Left cardiac atrium (tissue), 4 donors: ENCODE measurements at places on chromosomes 5 and 9.
A peak's percentile ranks its signal among the peaks of the same experiment; 100 is the strongest.

GRCh38 chr9:112239708-112240107 lies 64.6 kb upstream of the SUSD1 start:
- DNase-seq: no peak

DNA sequence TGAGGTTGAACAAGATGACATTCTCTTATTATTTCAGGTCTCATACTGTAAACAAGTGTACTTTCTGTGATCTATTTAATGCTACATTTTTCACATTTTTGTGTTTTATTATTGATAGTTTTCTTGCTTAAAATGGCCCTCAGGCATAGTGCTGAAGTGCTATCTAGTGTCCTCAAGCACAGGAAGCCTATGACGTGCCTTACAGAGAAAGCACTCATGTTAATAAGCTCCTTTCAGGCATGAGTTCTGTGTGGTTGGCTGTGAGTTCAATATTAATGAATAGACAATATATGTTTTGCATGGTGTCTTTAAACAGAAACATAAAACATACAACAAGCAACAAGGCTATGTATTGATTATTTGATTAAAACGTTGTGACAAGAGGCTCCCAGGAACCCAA lies 450.1 kb downstream of the PLK2 start:
- DNase-seq: no peak

DNA sequence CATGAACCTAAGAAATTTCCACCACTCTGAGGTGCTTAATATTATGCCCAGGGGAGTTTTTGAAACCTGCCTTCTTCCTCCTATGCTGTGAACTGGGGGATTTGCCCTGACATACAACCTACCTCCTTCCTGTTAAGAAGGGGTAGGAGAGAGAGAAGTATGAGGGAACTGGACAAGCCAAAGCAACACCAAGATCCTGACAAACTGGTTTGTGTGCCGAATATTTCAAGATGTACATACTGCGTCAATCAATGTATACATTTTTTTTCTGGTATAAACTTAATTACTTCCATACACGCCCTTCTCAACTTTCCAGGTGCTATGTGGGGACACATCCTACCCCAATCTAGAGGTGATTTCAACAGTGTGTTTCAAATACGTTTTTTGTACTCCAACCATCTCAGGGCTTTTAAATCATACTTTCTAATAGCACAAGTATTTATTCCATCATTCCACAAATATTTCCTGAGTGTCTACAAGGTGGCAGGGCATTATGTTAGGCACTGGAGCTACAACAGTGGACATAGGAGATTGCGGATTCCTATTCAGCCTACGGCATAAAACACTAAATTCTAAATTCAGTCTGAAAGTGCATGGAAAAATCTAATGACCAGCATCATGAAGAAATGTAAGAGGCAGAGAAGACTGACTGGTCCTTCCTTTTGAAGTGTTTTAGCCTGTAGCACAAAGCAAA lies 70.1 kb upstream of the IFNK start:
- DNase-seq: no peak

- no peak for DNase-seq
These were observed 19.2 kb upstream of the TXNDC8 start for GRCh38 chr9:110356639-110357395.

DNA sequence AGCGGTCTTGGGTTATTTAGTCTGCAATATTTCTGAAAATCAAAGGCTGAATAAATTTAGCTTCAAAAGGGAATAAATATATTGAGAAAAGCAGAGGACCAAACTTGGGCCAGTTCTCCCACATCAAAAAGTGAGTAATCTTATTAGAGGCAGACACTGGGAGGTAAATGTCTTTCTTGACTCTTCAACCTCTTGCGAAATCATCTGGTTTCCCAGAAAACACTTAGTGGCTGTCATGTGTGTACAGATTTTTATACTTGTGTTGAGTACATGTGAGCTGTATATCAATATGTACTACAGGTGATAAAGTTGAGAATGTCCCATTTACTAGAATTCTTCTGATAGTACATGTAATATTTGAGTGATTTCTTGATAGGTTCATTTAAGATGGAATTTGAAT lies 454.9 kb downstream of the PRR16 start:
- DNase-seq: no peak

DNA sequence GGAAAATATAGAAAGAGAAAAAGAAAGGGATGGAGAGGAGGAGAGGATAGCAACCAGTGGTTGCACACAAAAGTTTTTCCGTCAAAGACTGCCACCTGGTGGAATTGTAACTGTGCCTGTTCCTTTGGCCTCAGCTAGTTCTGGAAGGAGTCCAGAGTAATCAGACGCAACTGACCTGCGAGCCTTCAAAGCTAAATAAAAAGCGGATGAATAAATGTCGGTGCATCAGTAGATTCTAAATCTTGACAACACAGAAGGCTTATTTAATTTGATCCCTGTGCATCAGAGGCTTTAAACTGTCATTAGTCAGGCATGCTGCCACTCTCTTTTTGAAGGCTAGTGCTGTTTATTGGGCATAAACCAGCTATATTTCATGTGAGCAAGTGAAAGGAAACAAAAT lies 132.9 kb upstream of the ACO1 start:
- peak; percentile 25 for DNase-seq

DNA sequence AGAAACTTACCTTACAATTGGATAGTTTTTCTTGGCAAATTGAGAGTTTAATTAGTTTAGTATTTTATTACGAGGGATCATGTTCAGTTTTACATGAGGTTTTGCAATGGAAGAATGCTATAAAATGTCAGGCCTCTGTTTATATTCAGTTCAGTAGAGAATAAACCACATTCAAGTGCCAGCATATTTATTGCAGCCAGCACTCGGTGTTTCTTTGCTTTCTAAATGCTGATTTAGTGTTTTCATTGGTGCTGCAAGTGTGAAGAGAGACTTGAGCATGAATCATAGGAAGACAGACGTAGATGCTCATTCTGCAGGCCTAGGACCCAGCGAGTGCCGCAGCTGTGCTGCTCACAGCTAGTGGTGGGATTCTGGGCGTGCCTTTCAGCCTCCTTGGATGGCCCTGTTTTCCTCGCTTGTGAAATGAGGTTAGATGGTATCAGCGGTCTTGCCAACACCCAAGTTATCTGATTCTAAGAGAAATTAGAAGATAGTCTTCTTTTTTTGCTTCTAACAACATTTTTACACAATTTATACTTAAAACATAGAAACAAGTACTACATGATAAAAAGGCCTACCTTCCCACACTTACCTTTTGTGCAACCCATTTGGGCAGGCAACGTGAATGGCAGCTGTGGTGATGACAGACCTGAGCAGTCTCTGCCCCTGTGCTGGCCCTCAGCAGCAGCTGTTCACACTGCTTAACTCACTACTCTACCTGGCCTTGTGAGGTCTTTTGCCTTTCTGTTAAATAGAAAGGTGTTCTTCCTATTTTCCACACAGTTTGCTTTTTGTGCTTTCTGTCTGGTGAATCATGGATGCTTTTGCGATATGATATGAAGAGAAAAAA lies 26.8 kb upstream of the TNFAIP8 start:
- DNase-seq: no peak

DNA sequence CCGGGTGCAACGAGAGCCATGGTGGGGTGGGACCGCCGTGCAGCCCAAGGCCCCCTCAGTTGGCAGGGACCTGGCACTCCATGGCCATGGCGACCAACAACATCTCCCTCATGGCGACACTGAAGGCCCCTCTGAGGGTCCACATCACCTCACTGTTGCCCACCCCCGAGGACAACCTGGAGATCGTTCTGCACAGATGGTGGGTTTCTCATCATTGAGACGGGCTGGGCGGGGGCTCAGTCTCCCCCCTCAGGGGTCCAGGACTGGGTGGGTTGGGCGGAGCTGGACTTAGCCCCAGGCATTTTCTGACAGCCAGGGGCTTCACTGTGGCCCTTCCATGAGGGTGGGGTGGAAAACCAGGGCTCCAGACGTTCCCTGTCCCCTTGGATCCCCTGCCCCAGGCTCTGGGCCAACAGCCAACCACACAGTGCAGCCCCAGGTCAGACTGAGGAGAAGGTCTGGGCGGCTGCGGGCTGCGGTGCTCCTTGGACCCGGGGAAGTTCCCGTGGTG lies 734 bp downstream of the PAEP start:
- no peak for DNase-seq

DNA sequence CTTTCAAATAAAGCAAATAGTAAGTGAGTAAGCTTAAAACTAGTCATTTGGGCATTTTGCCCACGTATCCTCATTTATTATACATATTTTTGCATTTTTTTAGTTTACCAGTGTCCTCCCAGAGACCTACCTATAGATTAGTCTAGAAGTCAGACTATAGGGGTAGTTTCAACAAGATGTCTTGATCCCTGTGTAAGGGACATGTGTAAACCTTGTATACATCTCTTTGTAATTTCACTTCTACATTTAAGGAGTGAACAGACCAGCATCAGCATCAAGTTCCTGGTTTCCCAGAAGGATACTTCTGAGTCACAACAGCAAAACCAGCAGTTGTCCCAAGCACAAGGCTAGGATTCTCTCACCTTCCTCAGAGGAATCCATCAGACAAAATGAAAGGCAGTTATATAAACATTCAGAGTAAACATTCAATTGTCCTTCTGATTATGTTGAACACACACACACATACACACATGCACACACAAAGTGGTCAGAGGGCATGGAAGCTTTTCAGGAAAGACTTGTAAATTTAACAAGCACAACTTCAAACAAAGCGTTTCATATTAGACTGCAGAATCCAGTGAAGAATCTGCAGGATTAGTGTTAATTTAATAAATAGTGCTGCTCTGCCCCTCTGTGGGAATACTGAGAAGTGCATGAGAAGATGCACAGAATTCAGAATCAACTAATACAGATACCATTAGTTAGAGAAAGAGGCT lies 55.4 kb downstream of the HINT1 start:
- DNase-seq: no peak

DNA sequence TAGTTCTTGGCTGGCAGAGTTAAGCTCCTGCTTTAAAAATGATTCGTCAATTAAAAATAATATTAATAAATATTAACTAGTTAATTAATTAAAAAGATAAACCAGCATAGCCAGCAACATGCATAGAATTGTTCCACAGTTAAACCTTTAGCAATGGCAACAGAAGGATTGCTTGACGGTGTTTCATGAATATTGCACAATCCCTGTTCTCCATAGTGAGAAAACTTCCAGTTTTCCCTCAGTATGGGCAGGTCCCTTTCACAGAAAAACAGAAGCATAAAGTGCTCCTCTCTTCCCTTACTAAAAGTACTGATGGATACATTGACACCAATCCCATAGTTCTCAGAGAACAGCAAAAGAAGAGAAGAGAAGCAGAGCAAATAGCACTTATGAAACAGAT lies 71.4 kb upstream of the CAST start:
- no peak for DNase-seq

GRCh38 chr5:18354828-18355227 lies 720.6 kb downstream of the TAF11L14 start:
- no peak for DNase-seq
